CD4-positive, alpha-beta memory T cell (primary cell): ENCODE measurements at places on chromosomes 7 and 10. TPM values are rescaled to one million over a fixed set of nuclear protein-coding genes. Genes with fewer than 3 reads are reported as not detected.
A peak's percentile ranks its signal among the peaks of the same experiment; 100 is the strongest.

- DNase-seq: peak; percentile 93
Measured at GRCh38 chr7:150755473-150756099, 18.4 kb downstream of the GIMAP5 start.

The LRRTM3 gene
- not detected for total RNA-seq

The PSD gene
- total RNA-seq: 4.9 TPM

The GPR37 gene
- total RNA-seq: not detected

The TPK1 gene
- 26.7 TPM for total RNA-seq

DNA sequence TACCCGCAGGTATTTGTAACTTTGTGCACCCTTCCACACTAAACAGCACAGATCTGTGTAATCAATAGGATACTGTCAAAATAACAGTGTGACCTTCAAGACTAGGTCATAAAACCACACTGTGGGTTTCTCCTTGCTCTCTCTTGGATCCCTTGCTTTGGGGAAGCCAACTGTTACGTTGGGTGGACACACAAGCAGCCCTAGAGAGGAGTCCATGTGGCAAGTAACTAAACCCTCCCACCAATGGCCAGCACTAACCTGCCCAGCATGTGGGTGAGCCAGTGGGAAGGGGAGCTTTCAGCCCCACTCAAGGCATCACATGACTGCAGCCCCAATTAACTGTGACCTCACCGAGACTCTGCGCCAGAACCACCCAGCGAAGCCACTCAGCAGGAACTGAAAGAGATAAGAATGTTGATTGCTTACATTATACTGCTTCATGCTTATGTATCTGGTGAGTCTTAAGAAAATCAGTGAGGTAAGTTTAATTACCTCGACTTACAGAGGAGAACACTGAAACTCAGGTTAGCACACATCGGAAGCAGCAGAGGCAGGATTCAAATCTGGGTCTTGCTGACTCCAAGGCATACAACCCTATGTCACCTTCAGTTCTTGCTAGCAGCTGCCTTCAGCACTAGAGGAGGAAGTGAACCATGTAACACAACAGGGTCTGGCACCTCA, 9.4 kb upstream of the ZC3HAV1 start:
- peak; percentile 47 for DNase-seq

The NYAP1 gene
- total RNA-seq: 0.38 TPM

- DNase-seq: no peak
Measured at GRCh38 chr7:55247428-55247827, 117.7 kb upstream of the LANCL2 start.

The PAX2 gene
- total RNA-seq: not detected

DNA sequence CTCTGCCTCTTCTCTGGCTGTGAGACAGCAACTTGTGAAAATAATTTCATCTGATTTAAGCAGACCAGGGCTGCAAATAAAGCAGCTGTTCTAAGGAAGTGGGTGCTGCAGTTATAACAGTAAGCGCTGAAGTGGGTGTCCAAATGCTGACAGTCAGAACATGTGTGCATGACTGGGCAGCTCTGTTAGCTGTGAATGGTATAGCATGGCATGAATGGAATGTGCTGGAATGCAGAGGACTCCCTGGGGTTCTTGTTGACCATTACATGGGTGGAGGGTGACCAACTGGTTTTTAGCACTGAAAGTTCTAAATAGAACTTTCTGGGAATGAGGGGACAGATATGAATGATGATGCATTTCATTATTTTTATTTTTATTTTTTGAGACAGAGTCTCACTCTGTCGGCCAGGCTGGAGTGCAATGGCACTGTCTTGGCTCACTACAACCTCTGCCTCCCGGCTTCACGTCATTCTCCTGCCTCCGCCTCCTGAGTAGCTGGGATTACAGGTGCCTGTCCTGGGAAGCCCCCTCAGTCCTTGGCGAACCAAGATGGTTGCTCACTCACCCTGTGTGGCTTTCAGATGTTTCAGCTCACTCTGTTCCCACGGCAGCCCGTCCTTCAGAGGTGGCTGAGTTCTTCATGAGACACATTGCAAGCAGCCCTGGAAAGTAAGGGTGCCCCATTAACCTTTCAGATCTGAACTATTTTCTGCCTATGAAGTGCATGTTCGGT, 319.8 kb upstream of the PHYHIPL start:
- DNase-seq: no peak

DNA sequence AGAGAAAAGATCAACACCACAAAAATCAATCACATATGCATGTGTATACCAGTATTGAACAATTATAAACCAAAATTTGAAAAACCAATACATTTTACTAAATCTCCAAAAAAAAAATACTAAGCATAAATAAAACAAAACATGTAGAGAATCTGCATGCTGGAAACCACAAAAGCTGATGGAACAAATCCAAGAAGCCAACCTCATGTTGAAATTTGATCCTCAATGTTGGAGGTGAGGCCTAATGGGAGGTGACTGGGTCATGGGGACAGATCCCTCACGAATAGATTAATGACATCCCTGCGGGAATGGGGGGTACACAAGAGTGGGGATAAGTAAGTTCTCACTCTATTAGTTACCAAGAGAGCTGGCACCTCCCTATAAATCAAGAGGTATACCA, 82.5 kb downstream of the OAT start:
- no peak for DNase-seq

The AMZ1 gene
- 2.0 TPM for total RNA-seq

The OR9A4 gene
- not detected for total RNA-seq

- no peak for DNase-seq
Measured at GRCh38 chr10:88090568-88091214, 227.3 kb downstream of the PTEN start.

The LIPN gene
- total RNA-seq: not detected

The C10orf62 gene
- not detected for total RNA-seq

- no peak for DNase-seq
Measured at GRCh38 chr10:27949528-27950241, 49.2 kb downstream of the ODAD2 start.

DNA sequence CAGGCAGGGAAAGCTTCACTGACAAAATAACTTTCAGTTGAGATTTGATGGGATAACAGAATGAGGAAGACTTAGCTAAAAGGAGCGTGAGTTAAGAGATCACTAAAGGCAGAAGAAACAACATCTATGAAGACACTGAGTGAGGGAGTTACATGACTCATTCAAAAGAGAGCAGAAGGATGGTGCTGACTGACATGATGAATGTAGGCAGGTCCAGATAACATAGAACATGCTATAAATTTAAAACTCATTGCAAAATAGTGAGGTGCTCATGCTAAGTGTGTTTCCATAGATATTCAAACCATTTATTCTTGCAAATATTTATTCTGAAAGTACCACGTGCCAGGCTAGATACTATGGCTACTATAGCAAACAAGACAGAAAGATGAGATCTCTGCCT, 116.4 kb upstream of the DGKB start:
- no peak for DNase-seq

DNA sequence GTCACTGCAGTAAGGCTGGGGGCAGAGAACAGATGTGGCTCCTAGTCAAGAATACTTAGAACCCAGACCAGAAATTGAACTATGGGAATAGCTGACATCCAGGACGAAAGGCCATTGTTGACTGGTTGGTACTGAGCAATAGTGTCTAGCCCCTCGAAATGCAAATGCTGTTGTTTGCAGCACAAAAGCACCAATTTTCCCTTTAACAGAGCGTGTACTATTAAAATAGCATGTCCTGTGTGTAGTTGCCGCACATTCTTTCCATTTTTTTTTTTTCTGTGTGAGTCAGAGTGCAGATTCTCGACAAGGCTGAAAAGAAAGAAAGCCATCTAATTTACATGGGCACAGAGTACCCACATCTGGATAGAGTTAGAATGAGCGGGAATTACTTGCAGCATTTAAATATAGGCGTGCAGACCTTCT, 302.4 kb downstream of the PTEN start:
- DNase-seq: no peak

DNA sequence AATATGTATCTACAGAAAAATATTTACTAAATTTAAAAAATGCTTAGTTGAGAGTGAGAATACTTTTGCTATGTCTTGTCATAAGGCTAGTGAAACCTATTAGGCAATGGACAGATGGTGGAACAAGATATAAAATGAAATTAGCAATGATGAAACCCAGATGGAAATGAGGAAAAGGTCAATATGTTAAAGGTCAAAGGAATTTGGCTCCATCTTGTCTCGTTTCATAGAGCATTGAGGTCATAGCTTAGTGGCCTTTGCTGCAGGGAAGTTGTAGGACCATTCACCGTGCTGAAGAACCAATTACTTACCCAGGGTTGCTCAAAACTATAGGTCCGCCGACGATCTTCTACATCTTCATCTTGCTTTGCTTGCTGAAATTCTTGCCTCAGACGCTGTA, 683.9 kb downstream of the PARD3 start:
- DNase-seq: no peak

DNA sequence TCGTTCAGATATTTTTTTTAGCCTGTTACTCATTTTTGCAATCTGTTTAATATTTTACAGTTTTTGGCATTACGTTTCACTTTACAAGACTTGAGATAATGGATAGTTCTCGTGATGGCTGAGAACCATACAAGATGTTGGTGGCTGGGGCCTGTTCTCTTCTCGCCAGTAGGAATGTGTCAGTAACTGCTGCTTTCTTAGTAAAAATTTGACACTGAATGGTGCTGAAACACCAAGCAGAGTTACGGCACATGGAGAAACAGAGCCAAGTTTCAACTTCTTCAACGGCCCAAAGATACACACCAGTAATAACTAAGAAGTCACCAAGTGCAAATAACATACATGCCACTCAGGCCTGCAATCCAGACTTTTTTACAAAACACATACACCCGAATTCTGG, 130.4 kb downstream of the NRP1 start:
- DNase-seq: no peak

GRCh38 chr7:134553976-134554375, 5.1 kb downstream of the AKR1B15 start:
- DNase-seq: no peak

DNA sequence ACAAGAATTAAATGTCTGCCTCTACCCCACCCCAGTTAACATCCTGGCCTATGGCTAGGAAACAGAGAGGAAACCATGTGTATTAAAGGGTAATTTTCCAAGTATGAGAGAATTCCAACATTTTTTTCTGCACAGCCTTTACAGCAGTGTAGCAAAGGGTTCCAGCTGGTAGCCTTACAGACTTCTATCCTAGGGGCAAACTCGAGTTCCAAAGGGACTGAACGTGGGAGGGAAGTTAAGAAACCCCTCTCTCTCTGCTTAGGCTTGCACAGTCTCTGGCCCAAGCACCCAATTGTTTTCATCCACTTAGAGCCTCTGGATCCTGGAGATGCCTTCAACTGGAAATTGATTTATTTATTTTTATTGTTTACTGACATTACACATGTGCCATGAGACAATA, 60.3 kb downstream of the SLC16A12 start:
- DNase-seq: no peak

- DNase-seq: no peak
Measured at GRCh38 chr7:5694221-5694754, 87.2 kb downstream of the RNF216 start.

- DNase-seq: no peak
Measured at GRCh38 chr7:158280448-158281144, 307.0 kb downstream of the PTPRN2 start.
